NCI-H2081 (cell line): ENCODE measurements at places on chromosomes 4 and X.

DNA sequence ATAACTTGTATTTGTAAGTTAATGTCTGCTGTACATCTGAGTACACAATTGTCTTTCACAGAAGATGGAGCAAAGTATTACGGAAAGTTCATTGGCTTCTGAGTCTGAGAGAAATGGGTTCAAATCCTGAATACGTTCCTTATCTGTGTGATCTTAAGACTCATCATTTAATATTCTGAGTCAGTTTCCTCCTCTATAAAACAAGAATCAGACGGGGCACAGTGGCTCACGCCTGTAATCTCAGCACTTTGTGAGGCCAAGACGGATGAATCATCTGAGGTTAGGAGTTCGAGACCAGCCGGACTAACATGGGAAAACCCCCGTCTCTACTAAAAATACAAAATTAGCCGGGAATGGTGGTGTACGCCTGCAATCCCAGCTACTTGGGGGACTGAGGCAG lies 57.8 kb downstream of the APBB2 start:
- no peak for DNase-seq

DNA sequence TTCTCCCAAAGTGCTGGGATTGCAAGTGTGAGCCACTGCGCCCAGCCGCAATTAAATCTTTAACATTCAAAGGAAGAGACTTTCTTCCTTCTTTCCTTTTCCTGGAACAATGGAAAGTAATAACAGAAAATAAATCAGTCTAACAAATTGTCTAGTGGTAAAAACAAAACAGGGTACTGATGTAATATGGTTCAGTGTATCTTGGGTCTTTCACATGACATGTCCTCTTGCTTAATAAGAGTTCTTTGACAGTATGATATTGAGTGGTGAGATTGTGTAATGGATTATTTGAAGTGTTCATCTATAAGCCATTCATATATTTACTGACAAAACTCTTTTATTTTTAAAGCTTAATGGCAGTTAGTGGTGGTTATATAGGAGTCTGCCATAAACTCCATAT lies 256.6 kb downstream of the SPRY1 start:
- DNase-seq, result no peak

DNA sequence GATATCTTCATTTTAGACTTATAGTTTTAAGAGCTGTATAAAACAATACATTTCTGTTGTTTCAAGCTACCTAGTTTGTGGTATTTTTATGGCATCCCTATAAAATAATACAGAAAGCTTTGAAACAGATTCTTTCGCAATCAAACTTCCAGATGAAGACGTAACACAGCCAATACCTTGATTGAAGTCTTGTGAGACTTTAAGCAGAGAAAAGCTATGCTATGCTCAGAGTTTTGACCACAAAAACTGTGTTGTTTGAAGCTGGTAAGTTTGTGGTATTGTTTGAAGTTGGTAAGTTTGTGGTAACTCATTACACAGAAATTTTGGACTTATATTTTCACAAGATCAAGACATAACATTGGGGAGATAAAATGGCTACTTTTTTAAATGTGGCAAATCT lies 201.8 kb upstream of the UGT8 start:
- DNase-seq, result no peak

DNA sequence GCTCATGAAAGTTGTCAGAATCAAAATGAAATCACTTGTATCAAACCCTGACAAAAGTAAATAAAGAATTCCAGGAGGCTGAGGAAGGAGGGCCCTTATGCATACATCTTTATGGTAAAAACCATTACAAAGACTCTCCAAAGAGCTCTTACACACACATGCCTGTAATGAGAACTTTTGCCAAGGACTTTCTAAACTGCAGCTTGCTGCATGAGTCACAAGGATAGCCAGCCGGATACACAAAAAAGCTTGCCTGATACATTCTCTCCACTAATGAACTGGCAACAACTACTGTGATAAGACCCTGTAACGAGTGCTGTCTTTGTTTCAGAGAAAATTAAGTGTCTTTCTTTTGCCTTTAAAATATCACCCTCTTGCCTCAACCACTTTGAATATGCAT lies 618.1 kb downstream of the PPP4R3C start:
- no peak for DNase-seq

- no peak for DNase-seq
These were observed 131.7 kb downstream of the EPHA5 start for GRCh38 chr4:65538571-65538970.

- no peak for DNase-seq
These were observed 4.5 kb upstream of the CXCR3 start for GRCh38 chrX:71622576-71623450.

DNA sequence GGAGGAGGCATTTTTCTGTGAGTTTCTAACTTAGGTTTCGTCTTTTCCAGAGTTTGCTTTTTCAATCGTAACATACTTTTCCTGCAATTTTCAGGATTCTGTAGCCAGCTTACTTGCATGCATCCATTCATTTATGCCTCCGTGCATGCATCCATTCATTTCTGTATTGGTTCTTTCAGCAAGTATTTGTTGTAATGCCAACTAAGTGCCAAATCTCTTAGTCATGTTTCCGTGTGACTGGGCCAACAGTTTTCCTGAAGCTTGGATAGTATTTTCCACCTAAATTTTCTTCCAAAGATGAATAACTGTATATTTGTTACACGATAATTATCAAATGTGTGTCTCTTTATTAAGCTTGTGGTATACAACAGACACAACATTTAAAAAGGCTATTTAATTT lies 41.5 kb downstream of the CBLL2 start:
- DNase-seq, result no peak

DNA sequence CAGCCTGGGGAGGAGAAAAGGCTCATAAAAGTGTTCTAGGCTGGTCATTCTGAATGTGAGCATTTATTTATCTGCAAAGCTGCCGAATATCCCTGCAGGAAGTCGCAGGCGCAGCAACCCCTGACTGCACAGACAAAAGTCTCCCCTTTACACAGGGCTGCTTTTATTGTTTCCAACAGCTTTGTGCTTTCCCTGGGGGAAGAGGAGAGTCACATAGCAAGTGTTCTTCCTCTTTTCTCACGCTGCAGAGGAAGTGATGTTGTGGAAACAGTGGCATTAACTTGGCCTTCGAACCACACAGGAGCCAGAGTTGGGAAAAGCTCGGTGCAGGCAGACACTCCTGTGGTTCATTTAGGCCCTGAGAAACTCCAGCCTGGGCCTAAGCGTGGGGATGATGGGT lies 81.5 kb upstream of the BCOR start:
- no peak for DNase-seq

- DNase-seq, result no peak
These were observed 241.5 kb downstream of the FRAS1 start for GRCh38 chr4:78298618-78299017.

GRCh38 chrX:130018143-130018542 lies 35.7 kb downstream of the BCORL1 start:
- no peak for DNase-seq

DNA sequence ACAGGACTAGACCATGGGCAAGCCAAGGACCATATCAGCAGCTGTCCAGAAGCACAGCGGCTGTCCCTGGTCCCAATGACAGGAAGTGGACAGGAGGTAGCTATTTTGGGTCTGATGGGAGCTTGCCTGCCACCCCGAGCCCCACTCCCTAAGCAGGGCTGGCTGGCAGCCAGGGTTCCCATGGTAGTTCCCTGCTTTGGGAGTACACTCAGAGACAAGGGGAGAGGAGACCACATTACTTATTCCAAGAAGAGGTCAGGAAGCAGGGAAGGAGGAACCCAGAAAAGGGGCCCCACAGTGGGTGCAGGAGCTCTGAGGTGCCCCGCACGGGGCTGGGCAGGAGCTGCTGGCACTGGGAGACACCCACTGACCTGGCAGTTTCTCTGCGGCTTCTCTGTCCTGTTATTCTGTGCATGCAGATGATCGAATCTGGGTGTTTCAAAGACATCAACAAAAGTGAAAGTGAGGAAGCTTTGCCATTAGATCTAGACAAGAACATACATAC lies 36.3 kb downstream of the HTT-AS start:
- DNase-seq, result peak; percentile 40

GRCh38 chrX:110745288-110745687 lies 50.3 kb downstream of the CHRDL1 start:
- DNase-seq, result no peak

- DNase-seq, result no peak
These were observed 639.6 kb downstream of the ARAP2 start for GRCh38 chr4:35604724-35605123.

- no peak for DNase-seq
These were observed 169.8 kb upstream of the GALNT7 start for GRCh38 chr4:172998527-172999469.

DNA sequence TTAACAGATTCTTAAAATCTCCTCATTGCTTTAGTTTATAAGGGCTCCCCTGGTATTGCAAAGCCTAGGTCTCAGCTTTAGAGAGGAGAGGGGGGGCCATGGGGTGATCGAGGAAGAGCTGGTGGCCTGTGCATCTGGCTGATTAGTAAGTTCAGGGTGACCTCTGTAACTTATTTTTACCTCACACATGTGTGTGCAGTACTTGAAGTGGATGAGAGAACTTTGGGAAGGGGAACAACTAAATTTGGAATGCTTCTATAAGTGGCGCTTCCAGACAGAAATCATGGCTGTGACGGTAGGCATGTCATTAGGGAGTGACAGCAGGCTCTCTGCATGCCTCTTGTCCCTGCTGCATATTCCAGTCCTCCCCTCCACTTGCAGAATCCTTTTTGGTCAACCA lies 41.9 kb downstream of the FRAS1 start:
- no peak for DNase-seq

DNA sequence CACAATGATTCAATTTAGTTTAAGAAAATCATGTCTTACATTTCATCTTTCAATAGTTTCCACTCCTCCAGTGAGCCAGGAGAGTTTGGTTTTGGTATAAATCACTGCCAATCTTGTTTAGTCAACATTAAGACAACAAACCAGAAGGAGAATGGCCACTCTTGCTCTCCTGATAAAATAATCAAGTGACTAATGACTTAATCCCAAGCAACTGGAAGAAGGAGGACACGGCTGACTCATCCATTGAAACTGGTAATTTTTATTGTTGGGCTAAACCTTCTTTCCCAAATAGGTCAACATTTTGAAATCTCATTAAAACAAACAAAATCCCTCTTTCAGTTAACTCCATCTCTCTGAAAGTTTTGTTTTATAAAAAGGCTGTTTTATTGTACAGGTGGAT lies 230.2 kb downstream of the CLCN4 start:
- no peak for DNase-seq

DNA sequence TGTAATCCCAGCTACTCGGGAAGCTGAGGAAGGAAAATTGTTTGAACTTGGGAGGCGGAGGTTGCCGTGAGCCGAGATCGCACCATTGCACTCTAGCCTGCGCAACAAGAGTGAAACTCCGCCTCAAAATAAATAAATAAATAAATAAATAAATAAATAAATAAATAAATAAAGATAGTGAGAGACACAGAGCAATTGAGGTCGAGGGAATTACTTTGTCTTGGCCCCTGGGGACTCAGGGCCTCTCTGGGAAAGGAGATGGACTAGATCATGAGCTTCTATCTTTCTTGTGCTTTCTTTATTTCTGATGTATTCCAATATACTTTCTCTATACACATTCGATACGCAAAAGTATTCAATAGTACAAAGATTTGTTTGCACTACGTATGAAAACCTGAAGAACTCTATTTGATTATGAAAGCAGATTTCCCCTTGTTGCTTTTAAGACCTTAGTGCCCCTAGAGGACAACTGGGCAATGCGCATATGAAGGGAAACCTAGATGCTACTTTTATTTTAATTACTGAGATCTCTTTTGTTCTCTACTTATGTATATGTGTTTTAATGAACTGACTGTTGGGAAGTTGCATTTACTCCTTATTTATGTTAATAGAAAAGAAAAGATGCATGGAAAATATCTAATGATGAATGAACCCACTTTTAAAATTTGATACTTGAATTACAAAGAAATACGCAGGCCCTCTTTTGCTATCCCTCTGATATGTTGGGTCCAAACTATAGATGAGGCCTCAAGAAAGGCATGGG lies 12.8 kb upstream of the ELOVL6 start:
- DNase-seq, result no peak

DNA sequence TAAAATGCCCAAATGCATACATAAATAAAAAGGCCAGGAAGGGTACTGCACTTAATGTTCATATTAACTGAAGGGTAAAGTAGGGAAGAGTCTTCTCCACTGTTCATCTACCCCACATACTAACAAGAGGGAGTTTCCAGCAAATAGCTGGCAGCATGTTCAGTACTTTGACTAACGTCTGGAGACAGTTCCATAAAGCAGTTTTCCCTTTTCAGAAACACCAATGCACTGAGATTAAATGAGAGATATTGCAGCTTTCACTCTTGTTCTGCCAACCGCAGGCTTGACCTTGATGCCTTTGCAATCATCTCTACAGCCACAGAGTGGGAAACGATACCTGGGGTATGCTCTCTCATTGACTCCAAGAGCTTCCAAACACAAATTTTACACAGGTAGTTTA lies 2123.1 kb upstream of the TENM3 start:
- no peak for DNase-seq

GRCh38 chr4:66906314-66906713 lies 639.0 kb downstream of the CENPC start:
- DNase-seq, result no peak

- DNase-seq, result no peak
These were observed 165.7 kb downstream of the RAPGEF2 start for GRCh38 chr4:159268607-159269006.

DNA sequence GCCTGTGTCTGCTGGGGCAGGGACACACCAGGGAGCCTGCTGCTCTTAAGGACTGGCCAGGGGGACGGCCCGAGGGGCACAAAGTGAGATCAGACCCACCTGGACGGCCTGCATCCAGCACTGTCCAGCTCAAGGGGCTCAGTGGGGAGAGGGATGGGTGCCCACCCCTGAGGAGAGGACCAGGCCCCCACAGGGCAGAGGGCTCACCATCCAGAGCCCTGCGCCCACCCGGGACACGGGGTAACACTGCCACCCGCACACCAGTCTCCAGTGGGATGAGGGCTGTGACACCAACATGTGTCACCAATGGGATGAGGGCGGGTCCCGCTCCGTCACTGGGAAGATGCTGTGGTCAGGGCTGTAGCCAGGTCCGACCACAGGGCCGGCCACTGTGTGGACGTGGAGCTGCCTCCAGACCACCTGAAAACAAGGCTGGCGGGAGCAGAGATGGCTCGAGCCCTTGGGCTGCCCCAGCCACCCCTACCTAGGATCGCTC lies 13.2 kb downstream of the DGKQ start:
- DNase-seq, result no peak

- DNase-seq, result no peak
These were observed 93.3 kb downstream of the HMX1 start for GRCh38 chr4:8778291-8778690.

DNA sequence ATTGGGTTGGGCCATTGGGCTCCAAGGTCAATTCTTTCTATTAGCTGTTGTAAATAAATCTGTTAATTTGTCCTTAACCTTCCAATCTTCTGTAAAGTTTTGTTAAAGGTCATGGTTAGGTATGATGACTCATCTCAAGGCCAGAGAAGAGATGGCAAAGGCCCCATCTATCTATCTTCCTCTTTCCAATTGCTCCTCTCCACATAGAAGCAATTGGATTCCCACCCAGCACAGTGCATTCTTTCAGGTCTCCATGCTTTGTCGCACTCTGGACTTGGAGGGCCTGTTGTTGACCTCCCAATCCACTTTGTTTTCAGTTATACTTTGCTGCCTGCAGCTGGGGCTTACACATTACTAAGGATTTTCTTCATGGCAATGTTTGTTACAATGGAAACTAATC lies 118.5 kb downstream of the MFAP3L start:
- DNase-seq, result no peak

GRCh38 chrX:134764202-134764785 lies 106.0 kb upstream of the PLAC1 start:
- DNase-seq, result no peak

GRCh38 chrX:153740631-153741222 lies 16.1 kb downstream of the ABCD1 start:
- DNase-seq, result no peak

- DNase-seq, result no peak
These were observed 24.3 kb upstream of the HGFAC start for GRCh38 chr4:3417448-3417847.
